Psoas muscle (tissue), 8 donors: ENCODE measurements at places on chromosomes 1 and 21. TPM values are rescaled to one million over a fixed set of nuclear protein-coding genes. Genes with fewer than 3 reads are reported as not detected.

Gene INTS7
- total RNA-seq: 7.6 TPM

Gene SGIP1
- total RNA-seq: 1.0 TPM

Gene SLAMF6
- 0.14 TPM for total RNA-seq

DNA sequence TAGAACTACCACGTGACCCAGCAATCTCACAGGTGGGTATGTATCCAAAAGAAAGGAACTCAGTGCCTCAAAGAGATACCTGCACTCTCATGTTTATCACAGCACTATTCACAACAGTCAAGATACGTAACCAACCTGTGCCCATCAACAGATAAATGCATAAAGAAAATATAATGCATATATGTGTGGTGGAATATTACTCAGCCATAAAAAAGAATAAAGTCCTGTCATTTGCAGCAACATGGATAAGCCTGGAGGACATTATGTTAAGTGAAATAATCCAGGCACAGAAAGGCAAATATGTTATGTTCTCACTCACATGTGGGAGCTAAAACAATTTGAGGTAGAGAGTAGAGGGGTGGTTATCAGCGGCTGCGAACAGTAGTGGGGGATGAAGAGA lies 413.8 kb downstream of the SMYD3 start:
- no peak overlapping the region for H3K4me3 ChIP-seq
- DNase-seq: no peak
- H3K27ac ChIP-seq: no peak overlapping the region

GRCh38 chr21:33668180-33668579 lies 25.9 kb downstream of the ITSN1 start:
- no peak overlapping the region for H3K4me3 ChIP-seq
- no peak for DNase-seq
- H3K4me1 ChIP-seq: peaks cover 27% of the 10 kb centered on the region
- H3K27me3 ChIP-seq: no peaks in the 10 kb centered on the region
- no peak overlapping the region for H3K27ac ChIP-seq

DNA sequence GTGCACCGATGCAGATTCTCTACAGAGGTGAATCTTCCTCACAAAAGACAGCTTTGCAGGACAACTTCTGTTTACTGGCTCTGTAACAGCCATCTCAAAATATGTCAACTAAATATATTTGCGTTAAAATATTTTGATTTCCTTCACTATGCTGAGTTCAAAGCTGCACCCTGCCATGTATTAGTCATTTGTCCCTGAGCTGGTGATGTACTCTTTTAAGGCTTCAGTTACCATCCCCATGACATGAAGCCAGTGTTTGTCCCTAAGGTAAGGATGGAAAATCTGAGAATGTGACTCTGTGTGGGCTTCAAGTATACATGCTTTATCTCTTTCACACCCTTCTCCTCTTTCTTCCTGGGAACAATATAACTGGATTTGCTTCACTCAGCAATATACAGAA lies 70.2 kb upstream of the BTG3 start:
- H3K36me3 ChIP-seq: no peaks in the 10 kb centered on the region
- H3K4me3 ChIP-seq: no peak overlapping the region
- DNase-seq: no peak
- no peak overlapping the region for H3K27ac ChIP-seq
- no peaks in the 10 kb centered on the region for H3K4me1 ChIP-seq

GRCh38 chr1:101407505-101408211 lies 170.8 kb downstream of the S1PR1 start:
- no peaks in the 10 kb centered on the region for H3K27me3 ChIP-seq
- no peaks in the 10 kb centered on the region for H3K4me1 ChIP-seq
- H3K36me3 ChIP-seq: no peaks in the 10 kb centered on the region
- no peak overlapping the region for H3K27ac ChIP-seq
- no peak for DNase-seq
- no peak overlapping the region for H3K4me3 ChIP-seq

GRCh38 chr1:99198393-99198792 lies 65.9 kb upstream of the PLPPR4 start:
- DNase-seq: no peak
- no peak overlapping the region for H3K27ac ChIP-seq
- no peaks in the 10 kb centered on the region for H3K36me3 ChIP-seq
- no peaks in the 10 kb centered on the region for H3K4me1 ChIP-seq
- peaks cover 2% of the 10 kb centered on the region for H3K27me3 ChIP-seq
- no peak overlapping the region for H3K4me3 ChIP-seq

DNA sequence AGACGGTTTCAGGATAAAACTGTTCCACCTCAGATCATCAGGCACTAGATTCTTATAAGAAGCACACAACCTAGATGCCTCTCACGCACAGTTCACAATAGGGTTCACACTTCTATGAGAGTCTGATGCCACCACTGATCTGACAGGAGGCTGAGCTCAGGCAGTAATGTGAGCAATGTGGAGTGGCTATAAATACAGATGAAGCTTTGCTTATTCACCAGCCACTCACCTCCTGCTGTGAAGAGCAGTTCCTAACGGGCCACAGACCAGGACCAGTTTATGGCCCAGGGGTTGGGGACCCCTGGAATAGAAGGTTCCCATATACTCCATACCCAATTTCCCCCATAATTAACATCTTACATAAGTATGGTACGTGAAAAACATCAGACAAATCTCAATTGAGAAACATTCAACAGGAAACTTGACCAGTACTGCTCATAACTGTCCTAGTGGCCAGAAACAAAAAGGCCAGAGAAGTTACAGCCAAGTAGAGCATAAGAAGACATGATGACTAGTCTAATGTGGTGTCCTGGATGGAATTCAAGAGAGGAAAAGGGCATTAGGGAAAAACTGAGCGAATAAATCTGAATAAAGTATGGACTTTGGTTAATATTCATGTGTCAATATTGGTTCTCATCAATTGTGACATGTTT lies 24.7 kb upstream of the IGSF5 start:
- H3K27ac ChIP-seq: no peak overlapping the region
- no peaks in the 10 kb centered on the region for H3K36me3 ChIP-seq
- no peaks in the 10 kb centered on the region for H3K27me3 ChIP-seq
- DNase-seq: no peak
- H3K4me1 ChIP-seq: no peaks in the 10 kb centered on the region
- H3K4me3 ChIP-seq: no peak overlapping the region

DNA sequence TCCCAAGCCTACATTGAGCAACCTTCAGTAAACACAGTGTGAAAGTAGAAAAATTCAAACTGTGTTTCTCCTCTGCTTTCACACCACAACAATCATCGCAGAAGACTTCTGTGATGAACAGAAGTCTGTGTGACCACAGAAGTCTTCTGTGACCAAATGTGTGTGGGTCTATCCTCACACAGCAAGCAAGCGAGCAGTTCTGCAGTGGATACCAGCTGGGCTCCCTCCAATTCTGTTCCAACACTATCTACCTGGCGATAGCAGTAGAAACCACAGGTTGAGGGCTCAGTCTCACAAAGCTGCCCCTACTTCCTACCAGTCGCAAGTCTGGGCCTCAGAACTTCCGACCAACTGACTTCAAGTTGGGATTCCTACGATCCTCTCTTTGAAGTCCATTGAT lies 21.0 kb upstream of the RAP1A start:
- no peak for DNase-seq
- peaks cover 4% of the 10 kb centered on the region for H3K4me1 ChIP-seq

GRCh38 chr1:248631354-248632008 lies 3.4 kb downstream of the OR2T11 start:
- H3K4me3 ChIP-seq: no peak overlapping the region
- H3K36me3 ChIP-seq: no peaks in the 10 kb centered on the region
- H3K27ac ChIP-seq: no peak overlapping the region
- no peaks in the 10 kb centered on the region for H3K27me3 ChIP-seq
- no peak for DNase-seq
- H3K4me1 ChIP-seq: no peaks in the 10 kb centered on the region

DNA sequence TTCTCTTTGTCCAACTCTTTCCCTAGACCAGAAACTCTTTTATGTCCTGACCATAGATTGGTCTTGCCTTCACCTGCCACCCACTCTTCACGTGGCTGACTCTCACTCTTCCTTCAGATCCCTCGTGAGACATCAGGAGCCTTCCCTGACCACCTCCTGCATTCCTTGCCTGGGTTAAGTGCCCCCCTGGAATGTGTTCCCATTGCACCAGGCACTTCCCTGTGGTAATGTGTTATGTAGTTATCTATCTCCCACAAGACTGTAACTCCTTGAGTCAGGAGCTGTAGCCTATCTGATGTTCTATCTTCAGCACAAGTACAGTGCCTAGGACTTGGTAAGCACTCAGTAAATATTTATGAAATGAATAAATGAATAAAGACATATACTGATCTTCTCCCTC lies 111.2 kb upstream of the CTTNBP2NL start:
- DNase-seq: no peak
- no peak overlapping the region for H3K27ac ChIP-seq
- no peaks in the 10 kb centered on the region for H3K4me1 ChIP-seq

DNA sequence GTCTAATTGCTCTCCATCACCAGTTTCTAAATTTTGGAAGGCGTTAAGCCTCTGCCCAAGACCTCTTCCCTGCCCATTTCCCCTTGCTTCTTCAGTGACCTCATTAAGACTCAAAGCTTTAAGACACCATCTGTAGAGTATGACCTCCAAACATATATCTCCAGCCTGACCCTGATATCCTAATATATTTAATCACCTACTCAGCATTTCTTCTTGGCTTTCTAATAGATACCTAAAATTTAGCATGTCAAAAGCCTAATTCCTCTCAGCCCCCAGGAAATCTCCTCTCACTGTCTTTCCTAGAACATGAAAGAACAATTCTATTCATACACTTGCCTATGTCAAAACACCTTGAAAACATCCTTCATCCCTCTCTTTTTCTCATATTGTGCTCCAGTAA lies 235.5 kb upstream of the HOOK1 start:
- H3K36me3 ChIP-seq: no peaks in the 10 kb centered on the region
- H3K4me3 ChIP-seq: no peak overlapping the region
- no peaks in the 10 kb centered on the region for H3K4me1 ChIP-seq
- DNase-seq: no peak
- no peaks in the 10 kb centered on the region for H3K27me3 ChIP-seq
- no peak overlapping the region for H3K27ac ChIP-seq
